ENCODE measurements at places on chromosomes 1 and 21.

DNA sequence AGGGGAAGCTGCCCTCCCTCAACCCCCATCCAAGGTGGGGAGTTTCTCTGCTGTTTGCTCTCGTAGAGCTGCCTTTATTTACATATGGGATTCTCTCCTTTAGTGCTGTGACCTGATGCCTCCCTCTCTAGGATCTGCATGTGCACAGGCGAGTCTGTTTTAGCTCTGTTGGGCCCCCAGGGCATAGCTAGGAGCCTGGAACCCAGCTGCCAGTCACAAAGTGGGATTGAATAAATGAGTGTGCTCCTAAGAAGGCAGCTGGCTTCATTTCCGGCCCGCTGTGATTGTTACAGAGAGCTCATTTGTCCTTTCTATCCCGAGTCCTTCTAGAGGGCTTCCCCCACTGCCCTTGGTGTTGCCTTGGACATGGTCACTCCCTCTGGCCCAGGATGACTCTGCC lies 176.6 kb downstream of the GRIK3 start:
- DNase-seq, result no peak

DNA sequence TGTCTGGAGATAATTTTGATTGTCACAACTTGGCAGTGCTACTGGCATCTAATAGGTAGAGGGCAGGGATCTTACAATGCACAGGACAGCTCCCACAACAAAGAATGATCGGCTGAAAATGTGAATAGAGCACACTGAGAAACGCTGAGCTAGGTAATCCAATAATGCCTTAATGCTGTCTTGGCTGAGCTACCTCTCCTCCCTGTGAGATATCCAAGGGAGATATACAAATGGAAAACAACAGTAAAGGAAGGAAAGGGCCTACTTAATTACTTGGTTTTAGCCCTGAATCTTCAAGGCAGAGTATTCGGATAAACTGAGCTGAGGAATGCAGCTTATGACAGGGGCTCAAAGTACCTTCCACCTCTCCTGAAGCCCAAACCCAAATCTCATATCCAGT lies 2.9 kb downstream of the DNASE2B start:
- no peak for DNase-seq

DNA sequence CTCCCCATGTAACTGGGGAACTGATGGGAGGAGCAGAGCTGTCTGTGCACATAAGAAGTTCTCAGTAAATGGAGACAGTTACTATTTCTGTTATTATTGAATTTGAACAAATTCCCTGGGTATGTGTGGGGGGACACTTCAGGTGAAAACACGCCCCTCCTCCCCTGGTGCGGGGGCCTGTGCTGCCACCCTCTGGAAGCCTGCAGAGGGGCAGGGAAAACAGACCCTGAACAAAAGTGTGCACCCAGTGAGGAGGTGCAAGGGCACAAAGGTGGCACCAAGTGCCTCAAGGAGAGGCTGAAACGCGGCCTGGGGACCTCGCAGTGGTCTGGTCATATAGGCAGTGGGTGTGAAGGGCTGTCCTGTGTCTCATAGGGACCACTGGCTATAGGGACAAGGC lies 18.2 kb upstream of the NADK start:
- peak; percentile 31 for DNase-seq

DNA sequence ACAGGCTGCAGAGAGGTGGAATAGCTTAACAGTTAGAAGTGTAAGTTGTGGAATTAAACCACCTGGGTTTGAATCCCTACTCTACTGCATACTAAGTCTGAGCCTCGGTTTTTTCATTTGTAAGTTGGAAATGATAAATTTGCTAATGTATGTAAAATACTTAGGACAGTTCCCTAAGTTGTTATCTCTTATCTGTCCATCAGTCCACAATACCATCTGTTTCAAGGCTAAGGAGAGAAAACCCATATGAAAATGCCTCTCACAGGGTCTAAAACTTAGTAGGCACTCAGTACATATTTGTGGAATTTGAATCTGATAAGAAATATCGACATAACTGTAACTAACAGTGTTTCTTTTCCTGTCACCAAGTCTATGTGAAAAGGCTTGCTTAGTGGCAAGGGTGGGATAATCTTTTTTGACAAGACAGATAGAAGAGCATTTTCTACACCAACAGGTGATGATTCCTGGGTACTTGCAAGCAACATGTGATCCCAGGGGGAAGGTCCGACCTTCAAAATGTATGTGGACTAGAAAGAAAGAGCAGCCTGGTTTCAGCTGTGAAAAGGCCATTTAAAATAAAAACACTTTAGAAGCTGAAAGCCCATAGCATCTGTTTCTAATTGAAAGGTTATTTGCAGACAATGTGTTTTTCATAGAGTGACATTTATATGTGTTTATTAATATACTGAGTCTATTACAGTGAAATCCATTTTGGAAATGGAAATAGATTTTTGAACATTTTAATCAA lies 202.9 kb downstream of the HHAT start:
- DNase-seq, result no peak

GRCh38 chr1:210489491-210489890 lies 160.8 kb downstream of the HHAT start:
- no peak for DNase-seq

GRCh38 chr1:21175670-21176581 lies 771 bp downstream of the EIF4G3 start:
- peak; percentile 61 for DNase-seq

DNA sequence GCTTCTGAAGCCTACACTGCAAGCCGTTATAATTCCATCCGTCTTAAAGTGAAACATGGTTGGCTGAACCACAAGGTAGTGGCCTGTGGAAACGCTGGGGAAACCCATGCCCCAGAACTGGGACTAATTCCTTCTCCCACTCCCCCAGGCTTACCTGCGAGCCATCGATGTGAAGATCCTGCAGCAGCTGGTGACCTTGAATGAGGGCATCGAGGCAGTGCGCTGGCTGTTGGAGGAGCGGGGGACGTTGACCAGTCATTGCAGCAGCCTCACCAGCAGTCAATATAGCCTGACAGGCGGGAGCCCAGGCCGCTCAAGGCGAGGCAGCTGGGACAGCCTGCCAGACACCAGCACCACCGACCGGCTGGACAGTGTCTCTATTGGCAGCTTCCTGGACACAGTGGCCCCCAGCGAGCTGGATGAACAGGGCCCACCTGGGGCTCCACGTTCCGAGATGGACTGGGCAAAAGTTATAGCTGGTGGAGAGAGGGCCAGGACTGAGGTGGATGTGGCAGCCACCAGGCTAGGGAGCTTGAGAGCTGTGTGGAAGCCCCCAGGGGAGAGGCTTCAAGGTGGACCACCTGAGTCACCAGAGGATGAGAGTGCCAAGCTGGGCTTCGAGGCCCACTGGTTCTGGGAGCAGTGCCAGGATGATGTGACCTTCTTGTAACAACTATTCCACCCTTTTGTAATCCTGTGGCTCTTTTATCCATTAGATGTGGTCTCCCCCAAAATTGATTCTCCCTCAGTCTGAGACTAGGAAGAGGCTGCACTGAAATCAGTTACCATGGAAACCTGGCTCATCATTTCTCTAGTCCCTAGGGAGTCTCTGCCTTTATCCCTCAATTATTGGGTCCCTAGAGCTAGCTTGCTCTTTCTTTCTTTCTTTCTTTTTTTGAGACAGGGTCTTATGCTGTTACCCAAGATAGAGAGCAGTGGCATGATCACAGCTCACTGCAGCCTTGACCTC lies 16.7 kb downstream of the LURAP1 start:
- no peak for DNase-seq

GRCh38 chr1:246726881-246727280 lies 2.7 kb downstream of the SCCPDH start:
- no peak for DNase-seq

GRCh38 chr1:153374071-153374470 lies 1.4 kb downstream of the S100A12 start:
- no peak for DNase-seq

DNA sequence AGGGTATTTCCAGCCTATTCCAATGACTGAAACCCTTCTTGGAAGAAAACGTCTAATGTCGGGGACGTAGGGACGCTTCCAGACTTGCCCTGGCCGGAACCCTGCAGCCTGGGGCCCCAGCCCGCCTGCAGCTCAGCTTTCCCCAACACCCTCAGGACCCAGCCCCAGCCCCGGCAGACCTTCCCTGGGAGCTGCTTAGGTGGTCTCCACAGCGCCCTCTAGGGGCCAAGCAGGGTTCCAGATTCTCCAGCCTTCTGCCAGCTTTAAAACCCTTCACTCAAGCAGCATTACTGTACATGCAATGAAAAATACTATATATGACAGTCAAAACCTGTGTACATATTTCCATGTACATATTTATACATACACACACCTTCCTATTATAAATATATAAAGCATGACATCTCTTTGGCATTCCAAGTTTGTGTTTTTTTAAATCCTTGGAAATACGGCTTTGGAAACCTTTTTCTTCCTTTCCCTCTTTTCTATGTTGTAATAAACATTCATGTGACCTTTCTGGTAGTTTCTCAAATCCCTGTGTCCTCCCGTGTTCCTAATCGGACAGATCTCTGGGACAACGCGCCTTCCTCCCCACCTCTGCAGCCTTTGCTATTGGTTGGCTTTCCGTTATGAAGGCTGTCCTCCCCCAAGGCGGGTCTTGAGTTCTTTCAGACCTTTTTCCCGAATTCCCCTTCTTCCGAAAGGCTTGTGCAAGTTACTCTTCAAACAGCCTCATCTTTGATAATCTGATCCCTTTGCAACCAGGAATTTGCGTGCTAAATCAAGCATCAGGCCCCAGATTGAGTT lies 60.3 kb downstream of the STUM start:
- DNase-seq, result peak; percentile 80

GRCh38 chr1:25431955-25432719 lies 1.4 kb downstream of the MACO1 start:
- no peak for DNase-seq

DNA sequence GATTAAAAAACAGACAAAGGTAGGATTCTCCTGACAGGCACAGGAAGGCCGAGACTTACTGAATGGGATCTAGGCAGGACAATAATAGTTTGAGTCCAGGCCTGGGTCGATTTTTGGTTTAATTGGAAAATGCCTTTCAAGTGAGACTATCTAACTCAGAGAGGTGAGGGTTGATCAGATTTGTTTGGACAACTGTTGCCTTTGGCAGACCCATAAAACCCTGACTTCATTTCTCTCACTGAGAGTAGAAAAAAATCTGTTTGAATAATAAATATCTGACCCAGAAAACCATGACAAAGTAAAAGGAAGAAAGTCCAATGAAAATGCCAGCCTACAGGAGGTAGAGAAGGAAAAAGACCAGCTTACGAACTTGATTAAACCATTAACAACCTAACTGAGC lies 12.3 kb upstream of the SLC30A10 start:
- no peak for DNase-seq

DNA sequence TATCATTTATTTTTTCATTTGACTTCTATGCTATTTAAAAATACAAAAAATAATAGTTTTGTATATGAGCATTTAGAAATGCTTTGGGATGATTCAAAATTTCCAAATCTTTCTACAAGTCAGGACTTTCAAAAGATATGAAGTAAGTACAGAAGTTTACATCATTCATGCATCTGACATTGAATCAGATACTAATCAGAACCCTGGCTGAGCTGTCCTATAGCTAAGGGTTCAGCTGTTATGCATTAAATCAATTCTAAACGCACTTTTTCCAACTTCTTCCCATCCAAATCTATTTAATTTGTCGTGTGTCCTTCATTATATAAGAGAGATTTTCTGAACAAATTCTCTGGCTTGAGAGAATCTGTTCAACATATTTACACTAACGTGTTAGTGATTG lies 779.4 kb downstream of the LTN1 start:
- DNase-seq, result no peak

DNA sequence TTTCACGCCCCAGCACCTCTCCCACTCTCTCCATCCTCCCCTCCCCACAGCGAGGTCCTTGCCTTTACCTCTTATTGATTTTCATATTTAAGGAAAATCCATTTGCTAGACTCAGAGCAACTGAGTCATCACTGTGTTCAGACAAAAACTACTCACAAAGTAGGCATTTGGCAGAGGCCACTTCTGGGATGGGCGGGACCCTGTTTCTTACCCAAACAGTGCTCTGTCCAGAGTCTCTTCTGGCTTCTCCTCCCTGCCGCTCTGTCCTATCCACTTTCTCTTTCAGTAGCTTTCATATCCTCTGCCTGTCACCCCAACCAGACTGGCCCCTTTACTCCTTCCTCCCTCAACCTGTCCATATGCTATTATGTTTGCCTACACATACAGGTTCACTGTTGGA lies 2.4 kb upstream of the NAV1 start:
- no peak for DNase-seq

- no peak for DNase-seq
Observed at GRCh38 chr1:50566405-50566804, 143.2 kb upstream of the DMRTA2 start.

DNA sequence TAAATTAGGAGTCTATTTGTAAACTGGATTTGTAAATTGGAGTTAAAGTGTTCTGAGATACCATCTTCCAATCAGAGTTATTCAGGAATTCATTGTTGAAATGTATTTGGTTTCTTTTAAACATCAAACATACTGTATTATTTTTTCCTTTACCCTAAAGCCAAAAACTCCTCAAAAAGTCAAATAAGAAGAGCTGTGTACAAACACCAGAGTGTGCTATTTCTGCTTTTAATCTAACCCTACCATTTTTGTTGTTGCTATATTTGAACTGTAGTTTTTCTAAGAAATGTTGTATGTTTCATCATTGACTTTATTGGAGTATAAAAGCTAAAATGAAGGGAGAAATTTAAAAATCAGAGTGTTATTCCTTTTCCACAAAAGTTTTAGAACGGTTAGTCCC lies 35.8 kb downstream of the SLC30A7 start:
- no peak for DNase-seq

DNA sequence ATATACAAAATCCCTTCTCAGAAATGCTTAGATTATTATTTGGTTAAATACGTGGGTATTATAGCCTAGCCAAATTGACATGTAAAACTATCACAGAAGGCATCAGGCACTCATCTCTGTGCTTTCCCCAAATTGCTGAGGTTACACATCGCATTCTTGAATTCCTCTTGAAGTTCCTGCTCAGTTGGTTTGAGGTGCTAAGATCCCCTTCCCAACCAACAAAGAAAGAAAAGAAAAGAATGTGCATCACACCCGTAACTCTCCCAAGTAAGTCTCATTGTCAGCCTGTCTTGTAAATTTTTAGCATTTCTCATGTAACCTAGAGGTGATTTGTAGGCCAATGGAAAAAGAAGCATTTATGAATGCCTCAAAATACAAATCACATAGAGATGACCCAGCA lies 539.2 kb upstream of the PRMT6 start:
- DNase-seq, result no peak

DNA sequence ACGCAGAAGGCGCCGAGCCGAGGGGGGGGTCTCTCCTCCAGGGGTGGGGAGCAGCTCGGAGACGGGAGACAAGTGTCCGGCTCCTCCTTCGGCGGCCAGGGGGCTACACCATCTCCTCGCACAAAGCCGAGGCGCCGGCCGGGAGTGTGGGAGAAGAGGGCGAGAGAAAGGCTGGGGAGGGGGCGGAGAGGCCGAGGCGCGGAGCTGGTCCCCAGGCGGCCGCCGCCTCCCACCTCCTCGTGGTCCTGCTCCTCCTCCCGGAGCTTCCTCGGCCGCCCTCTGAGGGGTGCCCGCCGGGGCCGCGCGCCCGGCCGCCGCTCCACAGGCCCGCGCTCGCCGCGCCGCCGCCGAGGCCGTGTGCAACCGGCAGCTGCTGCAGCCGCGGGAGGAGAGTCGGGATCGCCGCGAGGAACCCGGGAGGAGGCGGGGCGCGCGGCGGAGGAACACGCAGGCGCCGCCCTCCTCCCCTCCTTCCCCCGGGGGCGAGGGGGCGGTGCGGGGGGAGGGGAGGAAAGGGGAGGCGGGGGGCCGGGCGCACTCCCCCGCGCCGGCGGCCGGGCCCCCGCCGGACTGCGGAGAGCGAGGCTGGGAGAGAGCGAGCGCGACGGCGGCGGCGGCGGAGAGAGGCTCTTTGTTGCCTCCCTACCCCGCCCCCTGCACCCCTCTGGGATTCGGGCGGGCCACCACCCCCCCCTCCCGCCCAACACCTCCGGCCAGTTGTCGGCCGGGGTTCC lies at the start of gene ENAH:
Gene ENAH, minus strand, starts transcription at position 395 of the 734 bp plus-strand sequence. CDS start 433 bp downstream, outside the sequence.
- DNase-seq, result peak; percentile 57

- no peak for DNase-seq
Observed at GRCh38 chr1:178518894-178519293, 6.0 kb downstream of the TEX35 start.

All from stimulated activated CD8-positive, alpha-beta memory T cell treated with anti-CD3 and anti-CD28 coated beads, Interleukin-4, amount 100 ng/mL, for 48 hours (primary cell).